ENCODE measurements at places on chromosomes 12 and 14. TPM values are rescaled to one million over a fixed set of nuclear protein-coding genes. Genes with fewer than 3 reads are reported as not detected.

The WNT1 gene
- not detected for total RNA-seq

The DDX55 gene
- total RNA-seq, result 25.0 TPM

The GPR132 gene
- not detected for total RNA-seq

The SYNDIG1L gene
- not detected for total RNA-seq

The RND1 gene
- total RNA-seq, result 0.57 TPM
